ENCODE measurements at places on chromosomes 2 and 18.

DNA sequence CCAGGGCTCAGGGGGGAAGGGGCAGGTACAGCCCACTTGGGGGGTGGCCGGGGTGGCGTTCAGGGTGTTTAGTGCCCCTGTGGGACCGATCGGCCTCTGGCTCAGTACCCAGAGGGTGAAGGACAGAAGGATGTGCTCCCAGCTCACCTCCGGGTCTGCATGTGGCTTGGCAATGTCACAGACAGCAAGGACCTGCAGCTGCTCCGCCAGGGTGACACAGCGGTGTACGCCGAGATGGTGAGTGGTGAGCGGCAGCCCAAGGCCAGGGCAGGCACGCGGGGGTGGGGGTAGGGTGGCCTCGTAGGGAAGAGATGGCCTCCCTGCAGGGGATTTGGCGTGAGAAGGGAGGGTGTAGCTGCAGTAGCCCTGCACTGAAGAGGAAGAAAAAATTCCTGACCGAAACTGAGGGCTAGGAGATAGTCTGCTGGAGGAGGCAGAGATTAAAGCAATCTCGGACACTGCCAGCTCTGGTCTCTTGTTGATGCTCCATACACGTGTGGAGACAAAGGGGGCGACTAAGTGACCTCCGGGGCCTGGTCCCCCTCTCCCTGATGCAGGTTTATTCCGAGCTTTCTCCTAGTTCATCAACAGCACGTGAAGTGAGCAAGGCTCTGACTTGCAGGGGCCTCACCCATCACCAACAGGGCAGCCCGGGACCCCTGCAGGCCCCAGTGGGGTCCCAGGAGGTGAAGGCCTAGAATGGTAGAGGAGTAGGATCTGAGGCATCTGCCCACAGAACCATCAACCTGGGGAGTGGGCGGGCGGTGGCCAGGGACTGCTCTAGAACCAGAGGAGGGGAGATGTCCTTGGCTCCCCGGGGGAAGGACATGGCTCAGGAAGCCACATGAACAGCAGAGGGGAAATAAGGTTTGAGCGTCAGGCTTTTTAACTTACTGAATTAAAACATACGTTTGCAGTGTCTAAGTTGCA, 45.4 kb downstream of the FER1L5 start:
- ATAC-seq, result no peak

DNA sequence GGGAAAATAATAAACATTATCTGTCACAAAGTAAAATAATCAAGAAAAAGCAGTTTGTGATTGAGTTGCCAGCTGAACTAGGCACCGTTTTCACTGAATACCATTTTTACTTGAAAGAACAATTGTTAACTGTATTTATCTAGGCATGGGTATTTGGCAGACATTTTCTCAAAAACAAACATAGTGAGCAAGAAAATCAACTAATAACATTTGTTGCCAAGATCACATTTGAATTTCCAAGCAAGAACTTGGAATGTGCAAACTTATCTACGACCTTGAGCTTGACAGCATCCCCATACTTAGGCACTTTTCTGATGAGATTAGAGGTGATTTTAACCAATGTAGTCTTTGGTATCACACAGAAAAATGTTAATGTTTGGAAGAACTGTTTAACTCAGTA, 16.7 kb downstream of the SS18 start:
- ATAC-seq, result no peak

DNA sequence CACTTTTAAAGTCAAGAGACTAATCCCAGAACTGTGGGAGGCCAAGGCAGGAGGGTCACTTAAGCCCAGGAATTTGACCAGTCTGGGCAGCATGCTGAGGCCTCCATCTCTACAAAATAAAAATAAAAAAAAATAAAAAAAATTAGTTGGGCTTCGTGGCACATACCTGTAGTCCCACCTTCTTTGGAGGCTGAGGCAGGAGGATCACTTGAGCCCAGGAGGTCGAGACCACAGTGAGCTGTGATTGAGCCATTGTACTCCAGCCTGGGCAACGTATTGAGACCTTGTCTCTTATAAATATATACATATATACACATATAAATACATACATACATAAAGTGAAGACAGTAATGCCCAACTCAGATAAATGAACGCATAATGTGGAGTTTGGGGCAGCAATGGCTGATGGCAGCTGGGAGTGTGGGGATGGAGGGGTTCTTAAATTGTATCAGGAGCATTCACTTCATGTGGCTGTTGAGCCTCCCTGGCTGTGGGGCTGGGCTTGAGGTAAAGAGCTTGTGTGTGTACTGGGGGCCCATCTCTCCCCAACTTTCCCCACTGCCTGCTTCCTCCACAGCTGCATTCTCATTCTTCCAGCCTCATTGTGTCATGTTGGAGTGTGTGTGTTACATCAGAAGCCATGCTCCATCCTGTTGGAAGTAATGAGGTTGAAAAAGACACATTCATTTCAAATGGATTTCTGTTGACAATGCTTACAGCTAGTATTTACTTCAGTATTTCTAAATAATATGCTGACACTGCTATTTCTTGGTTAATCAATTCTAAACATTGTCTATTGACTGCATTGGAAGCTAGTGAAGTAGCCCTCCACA, 96.5 kb upstream of the HS6ST1 start:
- no peak for ATAC-seq

DNA sequence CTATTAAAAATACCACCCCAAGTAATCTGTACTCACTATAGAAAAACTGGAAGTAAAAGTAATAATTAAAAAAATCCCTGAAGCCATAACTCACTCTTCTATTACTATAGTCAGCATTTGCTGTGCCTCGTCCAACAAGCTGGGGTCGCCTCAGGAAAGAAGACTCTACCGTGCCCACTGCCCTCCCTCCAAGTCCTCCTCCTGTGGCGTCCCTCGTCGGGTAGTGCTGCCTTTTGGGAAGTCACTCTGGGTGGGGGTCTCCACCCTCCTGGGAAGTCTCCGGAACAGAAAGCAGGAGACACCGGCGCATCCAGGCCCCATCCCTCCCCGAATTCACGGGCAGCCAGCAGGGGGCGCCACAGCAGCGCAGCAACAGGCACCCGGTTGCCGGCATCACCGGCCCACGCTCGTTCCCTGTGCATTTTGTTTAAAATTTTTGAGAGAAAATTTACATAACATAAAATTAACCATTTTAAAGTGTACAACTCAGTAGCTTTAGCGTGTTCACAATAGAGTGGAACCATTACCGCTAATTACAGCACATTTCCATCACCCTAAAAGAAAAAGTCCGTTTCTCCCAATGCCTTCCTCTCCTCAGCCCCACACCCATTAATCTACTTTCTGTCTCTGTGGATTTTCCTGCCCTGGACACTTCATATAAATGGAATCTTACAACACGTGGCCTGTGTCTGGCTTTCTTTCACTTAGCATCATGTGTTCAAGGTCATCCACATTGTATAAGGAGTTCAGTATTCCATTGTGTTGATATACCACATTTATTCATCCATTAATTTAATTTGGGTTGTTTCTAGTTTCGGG, 62.2 kb downstream of the ADNP2 start:
- peak; percentile 84 for ATAC-seq

DNA sequence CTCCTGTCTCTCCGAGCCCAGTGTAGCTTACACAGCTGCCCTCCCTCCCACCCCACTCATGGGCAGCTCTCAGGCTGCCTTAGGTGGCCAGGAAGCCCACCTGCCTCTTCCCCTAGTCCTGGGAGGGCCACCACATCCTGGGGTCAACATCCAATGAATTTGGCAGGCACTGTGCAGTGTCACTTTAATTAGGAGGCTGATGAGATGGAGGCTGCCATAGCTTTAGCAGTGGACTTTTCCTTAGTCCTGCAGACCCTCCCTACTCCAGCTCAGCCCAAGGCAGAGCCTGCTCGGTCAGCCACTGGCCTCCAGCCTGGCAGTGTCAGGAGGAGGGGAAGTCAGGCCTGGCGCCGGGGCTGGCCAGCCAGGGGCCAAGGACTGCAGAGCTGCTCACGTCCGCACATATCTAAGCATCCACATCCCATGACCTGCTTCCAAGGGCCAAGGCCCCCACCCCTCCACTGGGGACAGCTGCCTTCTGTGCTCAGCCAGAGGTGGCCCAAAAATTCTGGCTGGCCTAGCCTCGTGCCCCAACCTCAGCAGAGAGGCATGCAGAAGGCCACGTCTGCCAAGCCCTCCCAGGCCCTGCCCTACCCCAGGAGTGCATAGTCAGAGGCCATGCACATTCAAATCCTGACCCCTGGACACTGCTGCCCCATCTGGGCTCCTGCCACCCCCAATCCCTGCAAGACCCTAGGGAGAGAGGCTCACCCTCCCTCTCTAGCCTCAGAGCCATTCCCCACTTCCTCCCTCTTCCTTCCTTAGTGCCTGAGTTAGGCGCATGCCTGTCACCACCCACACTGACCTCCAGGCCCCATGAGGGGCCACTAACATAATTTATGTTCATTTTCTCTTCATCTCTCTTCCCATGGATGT, 33.1 kb downstream of the ADRA2B start:
- ATAC-seq, result peak; percentile 20

- no peak for ATAC-seq
These were observed 22.0 kb upstream of the HNMT start for GRCh38 chr2:137942037-137942832.

DNA sequence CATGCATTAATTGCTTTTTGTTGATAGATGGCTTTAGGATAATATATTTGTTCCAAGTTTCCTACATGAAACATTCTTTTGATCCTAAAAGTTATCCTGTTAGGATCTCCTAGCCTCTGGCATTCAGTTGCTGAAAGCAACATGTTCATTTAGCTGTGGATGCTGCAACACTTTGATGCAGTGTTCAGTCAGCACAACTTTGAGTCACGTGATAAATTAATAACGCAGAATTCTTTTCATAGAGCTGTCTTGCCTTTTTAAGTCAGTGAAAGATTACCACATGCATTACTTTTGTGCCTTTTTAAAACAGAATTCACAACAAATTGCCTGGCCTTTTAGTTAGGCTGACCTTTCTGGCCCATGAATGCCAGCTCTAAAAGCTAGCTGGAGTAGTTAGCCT, 1467.9 kb upstream of the ZEB2 start:
- ATAC-seq, result no peak

DNA sequence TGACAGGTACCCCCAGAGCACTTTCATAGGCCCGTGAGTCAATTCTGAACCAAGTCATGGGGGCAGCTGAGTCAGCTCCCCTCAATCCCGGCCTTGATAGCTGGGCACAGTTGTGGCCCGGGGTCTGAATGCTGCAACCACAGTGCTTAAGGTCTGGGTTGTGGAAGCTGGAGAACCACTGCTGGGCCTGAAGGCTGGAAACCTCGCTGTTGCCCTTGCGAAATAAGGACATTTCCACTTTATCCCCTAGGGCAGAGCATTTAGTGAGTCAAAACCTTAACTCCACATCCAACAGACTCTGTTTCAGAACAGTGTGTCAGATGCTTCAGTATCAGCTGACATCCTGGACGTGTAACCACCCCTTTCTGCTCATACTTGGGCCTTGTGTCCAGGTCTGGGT, 58.6 kb downstream of the SP110 start:
- ATAC-seq, result no peak

- no peak for ATAC-seq
These were observed 208.4 kb upstream of the RAB12 start for GRCh38 chr18:8400825-8401224.

GRCh38 chr2:218980735-218981389, 4.1 kb downstream of the FEV start:
- ATAC-seq, result peak; percentile 3

- no peak for ATAC-seq
These were observed 9.9 kb downstream of the ACVR1 start for GRCh38 chr2:157866202-157866601.

GRCh38 chr2:237966250-237966564, 607 bp upstream of the UBE2F start:
- ATAC-seq, result peak; percentile 37

GRCh38 chr2:43058726-43059110, 167.7 kb downstream of the ZFP36L2 start:
- ATAC-seq, result no peak

Data from motor neuron (in vitro differentiated cells).